ENCODE measurements at places on chromosomes 5 and 9.

GRCh38 chr5:115471345-115472063 is 73.1 kb downstream of the FEM1C start:
- no peak for DNase-seq

DNA sequence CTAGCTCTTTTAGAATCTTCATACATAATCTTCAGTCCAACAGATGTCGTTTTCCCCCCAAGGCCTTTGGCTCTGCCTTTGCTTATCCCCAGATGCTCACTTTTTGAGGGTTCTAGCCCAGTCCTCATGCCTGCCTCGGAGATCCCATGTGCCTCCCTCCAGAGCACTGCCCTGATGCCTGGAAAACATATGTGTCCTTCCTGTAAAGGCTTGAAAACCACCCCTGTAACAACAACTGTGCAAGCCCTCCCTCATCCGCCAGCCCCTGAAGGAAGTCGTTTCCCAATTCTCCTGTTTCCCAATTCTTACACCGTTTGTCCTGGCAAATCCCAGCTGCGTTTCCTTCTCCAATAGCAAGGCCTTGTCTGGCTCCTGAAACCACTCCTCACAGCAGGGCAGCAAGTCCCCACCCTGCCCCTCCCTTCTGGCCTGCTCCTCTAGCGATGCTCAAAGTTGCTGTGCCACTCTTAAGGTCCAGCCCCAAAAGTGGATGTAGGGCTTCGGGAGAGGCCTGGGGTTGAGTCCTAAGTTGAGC is 52.2 kb downstream of the SLC36A1 start:
- no peak for DNase-seq

DNA sequence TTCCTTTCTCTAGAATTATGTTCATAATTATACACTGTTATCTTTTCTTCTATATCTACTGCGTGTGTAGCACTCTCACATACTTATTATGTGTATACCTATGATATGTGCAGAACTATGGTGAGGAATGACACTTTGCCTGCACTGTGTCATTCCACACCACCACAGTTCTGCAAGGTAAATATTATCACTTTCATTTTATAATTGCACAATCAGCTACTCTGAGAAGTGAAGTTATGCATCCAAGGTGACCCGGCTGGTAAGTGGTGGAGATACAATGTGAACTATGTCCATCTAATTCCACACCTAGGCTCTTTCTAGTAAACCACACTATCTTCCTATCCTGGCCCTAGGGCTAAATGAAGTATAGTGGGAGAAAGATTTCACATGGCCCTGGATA is 170.1 kb upstream of the ATP10B start:
- DNase-seq: no peak

DNA sequence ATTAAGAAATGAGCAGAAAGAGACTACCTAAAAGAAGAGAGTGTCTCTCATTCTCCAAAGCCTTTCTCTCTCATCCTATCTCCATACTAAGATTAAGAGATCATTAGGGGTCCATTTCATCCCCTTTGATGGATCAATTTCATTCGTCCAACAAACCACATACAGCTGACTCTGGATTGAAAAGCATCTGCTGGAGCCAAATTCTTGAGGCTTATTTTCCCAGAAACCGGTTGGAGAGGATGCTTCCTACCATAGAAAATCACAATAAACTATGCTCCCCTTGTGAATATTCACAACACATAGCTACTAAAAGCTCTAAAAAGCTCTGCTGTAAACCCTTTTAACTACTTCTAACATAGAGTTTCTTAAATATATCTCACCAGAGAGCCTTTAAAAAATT is 755.0 kb upstream of the ZNF608 start:
- no peak for DNase-seq

DNA sequence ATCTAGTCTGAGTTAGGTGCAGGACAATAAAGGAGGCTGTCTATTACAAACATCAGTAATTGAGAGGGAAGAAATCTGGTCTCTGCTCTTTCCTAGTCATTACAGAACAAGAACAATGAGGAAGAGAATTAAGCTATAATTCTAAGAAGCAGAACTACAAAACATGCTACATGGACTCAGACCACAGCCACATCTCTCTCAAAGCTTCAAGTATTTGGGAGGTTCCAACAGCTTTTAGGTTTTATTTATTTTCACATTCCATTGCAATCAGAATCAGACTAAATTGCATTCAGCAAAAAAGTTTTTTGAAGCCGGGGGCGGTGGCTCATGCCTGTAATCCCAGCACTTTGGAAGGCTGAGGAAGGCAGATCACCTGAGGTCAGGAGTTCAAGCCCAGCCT is 1.1 kb upstream of the GRPEL2 start:
- DNase-seq: no peak

- peak; percentile 95 for DNase-seq
Measured at GRCh38 chr5:60699609-60700415, at the start of gene DEPDC1B. DEPDC1B (minus strand) TSS chr5:60700166; CDS start chr5:60700093, 73 bp downstream.

DNA sequence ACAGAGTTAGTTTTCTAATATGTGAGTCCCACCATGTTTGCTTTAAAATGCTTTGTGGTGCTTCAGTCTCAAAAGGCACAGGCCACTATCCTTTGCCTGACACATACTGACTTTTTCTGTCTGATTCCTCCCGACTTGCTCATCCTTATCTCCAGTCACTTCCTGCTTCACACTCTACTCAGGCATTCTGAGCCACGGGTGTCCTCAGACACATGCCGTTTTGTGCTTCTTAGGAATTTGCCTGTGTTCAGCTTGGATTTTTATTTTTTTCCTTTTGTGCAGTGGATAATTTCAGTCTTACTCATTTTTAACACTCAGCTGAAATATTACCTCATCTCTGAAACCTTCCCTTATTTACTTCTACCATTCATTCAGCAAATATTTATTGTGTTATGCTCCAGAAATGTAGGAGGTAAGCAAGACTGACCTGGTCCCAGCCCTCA is 54.1 kb downstream of the MAN2A1 start:
- peak; percentile 26 for DNase-seq

DNA sequence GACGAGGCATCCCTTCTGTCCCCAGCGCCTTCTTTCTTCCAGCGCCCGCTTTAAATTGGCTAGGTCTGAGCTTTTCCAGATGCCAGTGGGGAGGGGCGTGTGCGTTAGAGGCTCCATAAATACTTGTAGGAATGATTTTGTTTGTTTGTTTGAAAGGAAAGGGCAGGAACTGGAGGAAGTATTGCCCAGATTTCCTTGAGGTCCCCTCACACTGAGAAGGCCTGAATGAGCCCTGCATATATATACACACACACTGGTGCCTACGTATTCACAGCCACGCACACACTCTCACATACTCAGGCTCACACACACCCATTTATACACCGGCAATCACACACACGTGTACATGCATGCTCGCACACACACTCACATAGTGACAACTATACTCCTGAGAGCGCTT is 1.0 kb upstream of the SLIT3 start:
- no peak for DNase-seq

DNA sequence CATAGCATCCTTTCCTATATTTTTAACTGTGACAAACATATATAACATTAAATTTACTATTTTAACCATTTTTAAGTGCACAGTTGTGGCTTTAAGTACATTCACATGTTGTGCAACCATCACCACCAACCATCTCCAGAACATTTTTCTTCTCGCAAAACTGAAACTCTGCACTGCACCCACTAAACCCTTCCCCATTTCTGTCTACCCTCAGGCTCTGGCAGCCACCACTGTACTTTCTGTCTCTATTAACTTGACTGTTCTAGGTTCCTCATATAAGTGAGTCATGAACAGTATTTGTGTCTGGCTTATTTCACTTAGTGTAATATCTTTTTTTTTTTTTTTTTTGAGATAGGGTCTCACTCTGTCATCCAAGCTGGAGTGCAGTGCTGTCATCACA is 25.5 kb downstream of the KCNMB1 start:
- DNase-seq: peak; percentile 89

DNA sequence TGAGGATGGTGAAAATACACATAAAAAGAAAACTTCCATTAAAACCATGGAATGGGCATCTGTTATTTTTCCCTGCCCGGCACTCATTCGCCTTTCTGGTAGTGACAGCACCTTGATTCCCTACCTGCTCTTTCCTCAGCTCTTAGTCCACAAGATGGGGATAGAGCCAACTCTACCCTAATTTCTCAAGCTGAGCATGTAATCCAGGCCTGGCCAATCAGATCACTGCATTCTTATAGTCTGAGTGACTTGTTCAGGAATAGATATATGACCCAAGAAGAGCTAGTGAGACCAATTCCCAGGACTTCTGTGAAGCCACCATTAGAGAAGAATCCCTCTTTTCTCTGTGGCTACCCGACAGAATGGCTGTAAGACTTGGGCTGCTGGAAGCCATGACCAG is 58.1 kb downstream of the TSSK1B start:
- no peak for DNase-seq

- no peak for DNase-seq
Measured at GRCh38 chr5:105730982-105731381, 1939.8 kb downstream of the EFNA5 start.

DNA sequence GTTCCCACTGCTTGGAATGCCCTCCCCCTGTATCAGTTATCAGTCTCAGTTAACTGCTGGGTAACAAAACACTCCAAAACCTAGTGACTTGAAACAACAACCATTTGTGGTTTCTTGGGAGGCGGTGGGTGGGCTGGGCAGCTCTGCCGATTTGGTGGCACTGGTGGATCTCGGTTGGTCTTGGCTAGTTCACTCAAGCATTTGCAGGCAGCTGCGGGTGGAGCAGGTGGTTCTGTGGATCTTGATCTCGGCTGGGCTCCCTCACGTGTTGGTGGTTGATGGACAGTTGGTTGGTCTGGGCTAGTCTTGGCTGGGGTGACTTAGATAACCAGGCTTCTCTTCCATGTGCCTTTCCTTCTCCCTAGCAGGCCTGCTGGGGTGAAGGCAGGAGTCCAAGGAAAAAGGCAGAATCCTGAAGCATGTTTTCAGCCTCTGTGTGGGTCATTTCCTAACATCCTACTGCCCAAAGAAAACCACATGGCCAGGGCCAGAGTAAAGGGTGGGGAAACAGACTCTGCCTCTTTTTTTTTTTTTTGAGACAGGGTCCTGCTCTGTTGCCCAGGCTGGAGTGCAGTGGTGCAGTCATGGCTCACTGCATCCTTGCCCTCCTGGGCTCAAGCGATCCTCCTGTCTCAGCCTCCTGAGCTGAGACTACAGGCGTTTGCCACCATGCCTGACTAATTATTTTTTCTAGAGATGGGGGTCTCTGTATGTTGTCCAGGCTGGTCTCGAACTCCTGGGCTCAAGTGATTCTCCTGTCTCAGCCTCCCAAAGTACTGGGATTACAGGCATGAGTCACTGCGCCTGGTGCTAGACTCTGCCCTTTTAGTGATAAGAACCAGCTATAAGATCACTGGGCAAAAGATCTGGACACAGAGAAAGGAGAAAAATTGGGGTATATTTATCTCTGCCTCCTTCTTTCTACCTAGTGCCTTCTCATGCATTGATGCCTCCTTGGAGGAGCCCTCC is 183.7 kb downstream of the RGS3 start:
- DNase-seq: no peak

DNA sequence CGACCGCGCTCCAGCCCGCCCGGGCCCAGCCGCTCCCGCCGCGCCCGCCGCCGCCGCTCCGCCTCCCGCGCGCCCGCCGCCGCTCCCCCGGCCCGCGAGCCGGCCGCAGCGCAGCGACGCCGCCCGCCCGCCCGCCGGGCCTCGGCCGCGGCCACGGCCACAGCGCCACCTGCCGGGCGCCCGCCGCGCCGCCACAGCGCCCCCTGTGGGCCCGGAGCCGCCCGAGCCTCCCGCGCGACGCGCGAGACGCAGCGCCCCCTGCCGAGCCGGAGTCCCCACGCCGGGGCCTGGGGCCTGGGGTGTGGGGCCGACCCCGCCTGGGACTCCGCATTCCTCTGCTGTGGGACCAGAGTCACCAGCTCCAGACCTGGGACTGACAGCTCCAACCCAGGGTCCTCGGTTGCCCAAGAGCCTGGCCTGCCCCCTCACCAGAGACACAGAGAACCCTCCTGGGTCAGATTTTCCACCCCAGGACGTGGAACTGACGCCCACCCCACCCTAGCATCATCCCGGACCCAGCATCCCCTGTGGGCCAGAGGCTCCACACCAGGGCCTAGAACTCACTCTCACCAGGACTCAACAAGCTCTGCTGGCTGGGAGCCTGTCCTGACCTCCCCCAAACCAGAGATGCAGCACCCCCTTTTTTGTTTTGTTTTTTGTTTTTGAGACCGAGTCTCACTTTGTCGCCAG is at the start of gene RAPGEF1:
Gene RAPGEF1, minus strand, starts transcription at position 118 of the 690 bp plus-strand sequence. CDS start 246 bp downstream, outside the sequence.
- peak; percentile 74 for DNase-seq

DNA sequence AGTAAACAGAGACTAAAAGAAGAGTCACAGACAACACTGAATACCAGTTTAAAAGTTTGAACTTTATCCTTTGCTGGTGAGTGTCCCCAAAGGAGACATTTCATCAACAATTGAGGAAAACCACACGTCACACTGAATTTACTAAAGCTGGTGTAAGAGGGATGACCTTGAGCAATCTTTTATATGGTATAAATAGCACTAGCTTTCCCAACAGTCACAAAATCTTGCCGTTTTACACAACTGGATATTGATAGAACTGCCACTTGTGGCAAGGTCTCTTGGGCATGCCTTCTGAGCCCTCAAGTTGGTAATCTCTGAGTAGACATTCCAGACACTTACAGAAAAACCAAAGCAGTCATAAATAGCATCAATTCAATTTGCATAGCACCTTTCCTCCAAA is 311.5 kb upstream of the TARS1 start:
- no peak for DNase-seq

DNA sequence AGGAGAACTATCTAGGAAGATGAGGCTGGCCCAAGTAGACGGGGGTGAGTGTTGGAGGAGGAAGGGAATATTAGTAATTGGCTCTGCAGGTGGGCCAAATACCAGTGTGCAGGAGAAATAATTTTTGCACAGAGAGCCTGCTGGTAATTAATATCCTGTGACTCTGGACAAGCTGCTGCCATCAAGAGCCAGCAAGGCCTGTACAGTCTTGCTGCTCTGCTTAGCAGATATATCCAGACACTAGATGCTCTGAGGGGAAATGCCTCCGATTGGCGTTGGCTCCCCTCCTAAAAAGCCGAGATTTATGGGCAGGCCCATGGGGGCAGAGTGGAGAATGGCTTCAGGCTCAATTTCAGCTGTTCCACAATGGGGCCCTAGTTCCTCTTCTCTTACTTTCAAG is 29.6 kb upstream of the ASTN2 start:
- no peak for DNase-seq

- DNase-seq: no peak
Measured at GRCh38 chr5:4246447-4246846, 650.8 kb downstream of the IRX1 start.

DNA sequence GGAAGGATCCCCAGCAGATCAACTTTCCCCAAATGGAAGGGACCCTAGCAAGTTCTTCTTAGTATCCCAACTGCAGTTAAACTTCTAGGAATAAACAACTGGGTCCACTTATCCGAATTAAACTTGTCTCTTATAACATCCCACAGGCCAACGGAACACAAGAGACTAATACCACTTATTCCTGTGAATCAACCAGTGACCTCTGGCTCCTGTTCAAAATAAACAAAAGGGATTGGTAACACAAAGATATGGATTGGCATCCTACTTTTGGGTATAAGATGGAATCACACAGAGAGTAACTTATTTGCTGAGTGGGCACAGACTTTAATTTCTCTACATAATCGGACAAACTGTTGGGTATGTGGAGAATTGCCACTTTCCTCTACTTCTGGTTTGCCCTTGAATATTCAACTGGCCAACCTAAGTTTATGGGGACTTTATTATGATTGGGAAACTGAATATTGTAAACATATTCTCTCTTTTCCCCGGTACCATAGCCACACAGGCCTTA is 12.4 kb upstream of the PAIP1 start:
- no peak for DNase-seq
